Activated CD4-positive, alpha-beta T cell treated with anti-CD3 and anti-CD28 coated beads, Interleukin-2, amount 50 U/mL, for 1 hour (primary cell): ENCODE measurements at places on chromosomes 1 and 21.

DNA sequence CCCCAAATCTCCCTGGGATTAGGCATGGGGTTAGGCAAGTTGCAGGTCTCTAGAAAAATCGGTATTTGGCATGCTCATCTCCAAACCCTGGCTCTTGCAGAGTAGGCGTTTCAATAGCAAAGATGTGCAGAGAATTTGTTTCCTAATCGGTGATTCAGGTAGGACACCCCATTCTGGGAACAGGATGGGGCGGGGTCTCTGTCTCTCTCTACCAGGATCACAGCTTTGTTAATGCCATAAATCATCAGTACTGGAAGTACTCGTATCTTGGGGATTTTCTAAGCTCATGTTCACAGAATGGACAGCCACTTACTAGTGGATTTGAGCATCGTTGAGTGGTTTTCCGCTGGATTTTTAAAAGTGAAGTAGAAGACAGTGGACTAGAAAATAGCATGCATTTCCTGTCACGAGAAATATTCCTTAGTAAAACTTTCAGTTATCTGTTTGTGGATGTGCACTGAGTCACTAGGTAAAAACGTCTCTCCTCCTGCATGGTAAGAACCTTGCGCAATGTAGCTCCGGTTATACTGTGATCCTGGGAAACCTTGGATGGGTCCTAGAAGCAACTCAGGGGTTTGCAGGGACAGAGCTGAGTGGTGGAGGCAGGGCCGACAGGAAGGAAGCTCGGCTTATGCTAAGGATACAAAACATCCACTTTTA lies 5.1 kb downstream of the TMEM51 start:
- no peak for DNase-seq

DNA sequence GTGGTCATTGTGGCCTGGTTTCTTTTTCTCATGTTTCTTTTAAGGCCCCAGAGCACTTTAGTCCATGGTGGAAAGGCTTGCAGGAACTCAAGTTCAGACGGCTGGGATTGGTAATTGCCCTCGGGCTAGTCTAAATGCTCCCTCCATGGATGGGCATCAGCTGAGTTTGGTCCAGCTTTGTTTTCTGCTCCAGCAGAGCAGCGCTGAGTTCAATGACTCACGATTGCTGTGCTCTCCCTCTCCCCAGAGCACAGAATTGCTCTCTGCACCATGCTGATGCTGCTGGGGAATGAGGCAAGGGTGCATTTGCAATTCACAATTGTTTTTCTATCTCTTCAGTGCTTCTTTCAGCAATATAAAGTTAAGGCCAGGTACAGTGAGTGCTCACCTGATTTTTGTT lies 1.8 kb upstream of the OR2T6 start:
- no peak for DNase-seq

DNA sequence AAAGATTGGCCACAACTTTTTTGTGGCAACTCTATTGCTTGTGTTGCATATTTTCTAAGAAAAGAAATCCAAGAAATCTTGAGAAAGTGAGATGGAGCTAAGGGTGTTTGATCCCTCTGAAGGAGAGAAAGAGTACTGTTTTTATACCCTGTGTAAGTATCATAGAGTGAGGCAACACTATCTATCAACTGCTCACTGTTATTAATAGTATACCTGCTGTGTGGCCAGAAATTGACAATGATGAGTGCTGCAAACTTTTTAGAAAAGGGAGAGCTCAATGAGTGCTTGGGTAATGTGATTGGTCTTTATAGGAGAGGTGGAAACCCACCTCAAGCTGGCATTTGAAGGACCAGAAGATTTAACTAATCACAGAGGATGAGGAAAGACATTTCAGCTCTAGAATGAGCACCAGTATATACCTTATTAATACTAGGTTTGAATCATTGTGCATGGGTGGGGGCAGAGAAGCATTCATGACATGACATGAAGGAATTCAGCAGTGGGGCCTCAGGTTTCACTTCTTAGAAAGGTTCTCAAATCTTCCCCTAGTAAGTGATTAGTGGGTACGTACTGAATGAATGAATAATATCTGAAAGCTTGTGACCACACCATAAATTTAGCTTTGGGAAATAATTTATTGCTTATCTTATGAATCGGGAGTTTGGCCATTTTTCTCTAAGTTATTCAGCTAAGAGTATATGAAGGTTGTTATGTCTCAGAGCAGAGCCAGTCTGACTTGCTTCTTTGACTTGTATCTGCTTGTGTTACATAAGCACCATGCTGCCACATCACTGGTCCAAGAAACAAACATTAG lies 169.2 kb upstream of the SGIP1 start:
- DNase-seq: no peak

DNA sequence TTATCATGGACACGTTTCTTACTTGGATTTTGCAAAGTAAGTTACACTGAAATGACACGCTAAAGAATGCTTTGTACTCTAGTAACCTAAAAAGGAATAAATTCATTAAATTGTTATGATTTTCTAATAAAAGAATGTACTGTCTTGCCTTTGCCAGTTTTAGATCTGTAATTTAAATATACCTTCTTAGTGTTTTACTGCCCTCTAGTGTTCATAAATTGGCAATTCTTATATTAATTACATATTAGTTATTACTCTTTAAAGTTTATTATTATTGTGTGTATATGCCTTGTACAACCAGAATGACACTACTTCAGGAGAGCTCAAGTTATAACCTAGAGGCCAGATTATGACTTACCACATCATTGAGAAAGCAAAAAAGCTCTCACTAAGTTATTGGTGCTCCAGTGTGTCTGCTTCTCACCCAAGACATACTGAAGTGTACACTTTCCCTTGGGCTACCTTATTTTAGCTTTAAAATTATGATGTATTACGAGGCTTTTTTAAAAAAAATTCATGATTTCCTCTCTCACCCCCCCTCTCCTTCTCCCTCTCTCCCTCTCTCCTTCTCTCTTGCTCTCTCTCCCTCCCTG lies 169.9 kb downstream of the HS2ST1 start:
- no peak for DNase-seq

GRCh38 chr1:152244576-152245273 lies 20.7 kb upstream of the HRNR start:
- no peak for DNase-seq

GRCh38 chr1:172069051-172069450 lies 227.8 kb downstream of the DNM3 start:
- DNase-seq: no peak

GRCh38 chr1:221715321-221716169 lies 26.3 kb downstream of the DUSP10 start:
- DNase-seq: no peak

DNA sequence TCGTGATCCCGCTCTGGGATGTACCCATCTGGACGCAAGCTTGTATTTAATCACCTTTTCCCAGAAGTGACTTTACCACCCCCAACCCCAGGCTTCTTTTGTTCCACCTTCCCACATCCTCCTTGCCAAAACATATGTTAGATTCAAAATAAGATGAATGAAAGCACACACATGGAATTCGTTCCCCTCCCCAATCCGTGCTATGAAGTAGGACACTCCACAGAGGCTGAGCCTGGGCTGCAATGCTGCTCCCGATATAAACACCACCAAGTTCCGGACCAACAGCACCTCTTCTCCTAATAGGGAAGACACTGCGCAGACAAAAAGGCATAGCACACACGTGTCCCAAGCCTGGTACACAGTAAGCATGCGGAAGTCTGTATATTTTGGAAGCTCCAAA lies 86.1 kb downstream of the CLSTN1 start:
- DNase-seq: no peak

DNA sequence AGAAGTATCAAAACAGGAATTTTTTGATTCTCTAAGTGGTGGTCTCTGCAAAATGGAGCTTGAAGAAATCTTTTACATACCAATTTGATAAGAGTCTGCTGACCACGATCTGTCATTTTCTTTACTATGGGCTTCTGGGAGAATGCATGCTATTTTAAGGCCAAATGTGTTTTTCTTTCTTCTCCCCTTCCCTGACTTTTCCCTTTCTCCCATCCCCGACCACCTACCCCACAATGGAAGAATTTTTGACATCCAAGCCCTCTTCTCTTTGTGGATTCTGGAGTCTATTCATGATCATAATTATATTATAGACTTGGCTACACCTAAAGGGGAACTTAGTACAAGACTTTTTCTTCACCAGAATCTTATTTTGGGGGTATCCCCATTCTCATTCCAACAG lies 31.3 kb downstream of the CNIH4 start:
- no peak for DNase-seq

DNA sequence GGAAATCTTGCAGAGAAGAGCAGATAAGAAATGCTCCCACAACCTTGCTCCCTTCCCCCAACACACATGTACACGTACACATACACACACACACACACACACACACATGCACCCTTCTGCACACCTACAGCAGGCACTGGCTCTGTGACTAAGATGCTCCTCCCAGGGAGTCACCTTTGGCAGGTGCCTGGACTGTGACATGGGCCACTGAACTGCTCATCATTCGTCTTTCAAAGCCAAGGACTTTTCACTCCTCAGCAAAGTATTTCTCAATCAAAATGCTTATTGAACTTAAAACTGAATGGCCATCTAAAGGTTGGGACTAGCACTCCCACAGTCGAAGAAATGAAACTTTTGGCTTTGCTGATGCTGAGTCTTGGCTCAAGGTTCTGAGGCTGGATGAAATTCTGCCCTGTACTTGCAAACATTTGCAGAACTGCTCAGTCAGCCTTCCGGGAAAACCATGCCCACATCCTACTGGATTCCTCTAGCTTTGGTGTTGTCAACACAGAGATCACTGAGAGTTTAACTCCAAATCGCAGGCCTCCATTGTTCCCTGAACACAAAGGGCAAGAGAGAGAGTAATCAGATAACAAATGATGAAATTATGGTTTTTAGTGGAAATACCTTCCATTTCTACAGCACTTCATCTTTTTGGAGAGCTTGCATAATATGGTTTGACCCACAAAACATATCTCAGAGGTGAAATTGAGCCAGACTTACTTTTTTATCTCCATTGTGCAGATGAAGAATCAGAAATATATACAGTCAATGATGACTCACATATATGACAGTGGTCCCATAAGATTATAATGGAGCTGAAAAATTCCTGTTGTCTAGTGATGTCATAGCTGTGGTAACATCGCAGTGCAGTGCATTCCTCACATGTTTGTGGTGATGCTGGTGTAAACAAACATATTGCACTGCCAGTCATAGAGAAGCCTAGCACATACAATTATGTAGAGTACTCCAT lies 72.4 kb upstream of the BCAR3 start:
- DNase-seq: no peak

- no peak for DNase-seq
Observed at GRCh38 chr1:161185732-161186311, 8.5 kb upstream of the B4GALT3 start.

DNA sequence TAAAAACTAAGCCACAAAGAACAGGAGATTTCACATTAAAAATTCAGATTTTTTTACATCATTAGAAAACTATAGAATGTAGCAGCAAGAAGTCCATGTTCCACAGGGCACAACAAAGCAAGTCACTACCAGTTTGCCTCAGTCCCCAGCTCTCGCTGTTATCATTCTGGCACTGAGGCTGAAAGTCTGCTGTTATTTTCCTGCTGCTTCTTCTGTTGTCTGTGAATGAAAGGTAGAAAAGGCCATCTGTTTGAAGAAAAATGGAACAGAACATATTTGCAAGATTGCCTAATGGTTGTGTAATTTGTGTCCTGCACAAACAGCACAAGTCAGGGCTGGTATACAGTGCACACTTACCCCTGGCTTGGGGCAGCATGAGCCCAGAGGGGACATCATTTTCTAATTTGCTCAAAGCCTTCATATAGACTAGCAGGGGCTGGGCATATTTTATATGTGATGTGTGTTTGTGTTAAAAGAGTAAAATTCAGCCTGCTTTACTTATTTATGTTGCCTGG lies 105.6 kb upstream of the COG2 start:
- DNase-seq: no peak

GRCh38 chr21:25979845-25980616 lies 190.5 kb downstream of the APP start:
- DNase-seq: no peak

DNA sequence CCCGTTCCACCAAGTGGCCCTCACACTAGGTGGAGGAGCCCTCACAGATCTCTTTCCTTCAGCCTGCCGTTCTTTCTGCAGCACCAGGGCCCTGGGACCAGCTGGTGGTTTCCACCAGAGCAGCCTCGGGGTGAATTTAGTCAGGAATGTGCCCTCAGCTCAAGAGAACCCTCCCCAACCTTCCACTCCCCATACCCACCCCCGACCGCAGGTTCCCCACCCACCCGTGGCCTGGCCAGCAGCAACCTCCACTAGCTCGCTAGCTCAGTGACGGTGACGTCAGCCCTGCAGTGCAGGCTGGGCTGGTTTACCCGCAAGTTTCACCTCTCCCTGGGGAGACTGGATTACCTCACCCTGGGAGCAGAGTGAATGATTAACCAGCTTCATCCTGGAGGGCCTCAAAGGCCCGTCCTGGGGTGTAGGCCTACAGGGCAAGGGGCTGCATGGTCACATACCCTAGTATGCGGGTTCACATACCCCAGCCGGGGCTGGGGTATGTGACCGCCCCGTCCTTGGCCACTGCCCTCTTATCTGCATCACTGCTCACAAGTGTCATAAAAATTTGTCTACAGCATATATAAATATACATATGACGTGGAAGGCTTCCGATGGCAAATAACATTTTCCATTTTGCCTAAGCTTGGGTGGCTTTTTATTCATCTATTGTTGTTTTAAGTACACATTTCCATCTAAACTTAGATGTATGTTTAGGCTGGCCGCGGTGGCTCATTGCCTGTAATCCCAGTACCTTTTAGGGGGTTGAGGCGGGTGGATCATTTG lies 24.5 kb downstream of the ELF3 start:
- no peak for DNase-seq

GRCh38 chr1:112395256-112395820 lies 676 bp upstream of the CTTNBP2NL start:
- no peak for DNase-seq

- no peak for DNase-seq
Observed at GRCh38 chr1:197465528-197466327, 197.7 kb downstream of the CRB1 start.

- no peak for DNase-seq
Observed at GRCh38 chr21:25901330-25901979, 166.7 kb downstream of the GABPA start.

DNA sequence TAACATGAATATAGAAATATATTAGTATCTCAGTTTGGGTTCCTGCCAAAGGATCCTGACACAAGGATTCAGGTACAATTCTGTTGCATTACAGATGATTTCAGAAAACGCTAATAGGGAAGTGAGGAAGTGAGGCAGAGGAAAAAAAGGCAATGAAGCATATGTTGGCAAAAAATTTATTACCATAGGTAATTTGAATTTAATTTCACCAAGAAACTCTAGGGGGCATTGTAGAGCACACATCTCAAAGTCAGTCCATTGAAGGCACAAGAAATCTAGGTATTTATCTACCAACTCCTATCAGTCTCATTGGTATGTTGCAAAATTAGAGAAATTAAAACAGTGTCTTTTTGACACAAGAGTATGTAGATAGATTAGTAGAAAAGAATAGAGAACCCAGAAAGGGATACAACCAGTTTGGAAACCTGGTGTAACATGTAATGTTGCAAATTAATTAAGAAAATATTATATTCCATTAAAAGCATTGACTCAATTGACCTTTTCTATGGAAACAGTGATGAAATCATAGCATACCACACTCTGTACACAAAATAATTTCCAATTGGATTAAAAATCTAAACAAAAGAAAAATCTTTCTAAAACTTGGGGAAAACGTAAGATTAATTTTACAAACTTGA lies 104.9 kb upstream of the SNX7 start:
- no peak for DNase-seq
